ENCODE measurements at places on chromosomes 1 and 21.

DNA sequence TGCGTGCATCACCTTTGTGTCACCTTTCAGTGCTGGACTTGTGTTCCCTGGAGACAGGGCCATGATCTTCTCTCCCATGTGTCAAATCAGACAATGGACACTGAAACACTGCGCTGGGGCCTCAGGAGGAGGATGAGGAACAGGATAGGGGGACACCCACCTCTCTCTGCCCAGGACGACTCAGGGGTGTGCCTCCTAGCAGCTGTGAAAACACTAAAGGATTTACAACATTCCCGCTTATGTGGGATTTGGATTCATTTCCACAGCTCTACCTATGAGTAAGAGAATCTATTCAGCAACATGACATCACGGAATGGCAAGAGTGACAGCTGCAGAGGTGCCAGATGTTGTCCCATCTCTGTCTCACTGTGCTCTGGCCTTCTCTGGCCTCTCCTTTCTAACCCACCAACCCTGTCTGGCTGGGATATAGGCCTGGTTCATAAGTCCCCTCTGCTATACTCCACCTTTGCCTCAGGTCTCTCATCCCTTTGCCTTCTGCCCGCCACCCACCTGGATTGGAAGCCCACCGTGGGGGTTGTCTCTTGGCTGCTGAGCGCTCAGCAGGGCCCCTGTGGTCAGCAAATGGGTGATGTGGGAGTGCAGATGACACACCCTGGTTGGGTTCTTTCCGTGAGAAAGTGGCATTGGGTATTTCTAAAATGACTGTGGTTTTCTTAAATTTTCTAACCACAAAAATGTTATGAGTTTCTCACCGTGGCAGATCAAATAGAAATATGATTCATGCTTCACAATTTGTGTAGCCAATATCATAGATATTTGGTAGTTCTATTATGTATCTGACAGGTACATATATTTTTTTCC lies 47.1 kb upstream of the TLR5 start:
- DNase-seq, result no peak

DNA sequence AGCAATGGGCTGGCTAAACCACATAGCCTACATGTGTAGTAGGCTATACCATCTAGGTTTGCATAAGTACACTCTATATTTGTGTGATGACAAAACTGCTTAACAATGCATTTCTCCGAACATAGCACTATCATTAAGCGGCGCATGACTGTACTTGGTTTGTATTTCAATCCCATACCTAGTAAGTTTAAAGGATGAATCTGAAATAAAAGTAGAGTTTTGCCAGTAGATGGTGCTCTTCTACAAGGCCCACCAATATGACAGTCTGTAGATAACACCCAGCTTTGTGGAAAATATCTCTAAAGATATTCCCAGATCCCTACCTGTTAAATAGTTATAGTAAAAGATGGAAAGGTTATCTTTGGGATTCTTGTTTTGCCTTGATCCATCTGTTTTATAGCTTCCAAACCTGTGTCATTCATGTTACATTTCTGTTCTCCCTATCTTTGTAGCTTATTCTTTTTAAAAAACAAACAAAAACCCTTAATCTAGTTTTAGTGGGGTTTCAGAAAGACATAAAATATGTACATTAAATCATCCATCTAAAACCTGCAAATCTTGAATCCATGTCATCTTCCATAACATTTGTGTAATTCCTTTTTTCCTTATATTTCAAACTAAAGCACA lies 33.9 kb upstream of the ASPM start:
- no peak for DNase-seq

DNA sequence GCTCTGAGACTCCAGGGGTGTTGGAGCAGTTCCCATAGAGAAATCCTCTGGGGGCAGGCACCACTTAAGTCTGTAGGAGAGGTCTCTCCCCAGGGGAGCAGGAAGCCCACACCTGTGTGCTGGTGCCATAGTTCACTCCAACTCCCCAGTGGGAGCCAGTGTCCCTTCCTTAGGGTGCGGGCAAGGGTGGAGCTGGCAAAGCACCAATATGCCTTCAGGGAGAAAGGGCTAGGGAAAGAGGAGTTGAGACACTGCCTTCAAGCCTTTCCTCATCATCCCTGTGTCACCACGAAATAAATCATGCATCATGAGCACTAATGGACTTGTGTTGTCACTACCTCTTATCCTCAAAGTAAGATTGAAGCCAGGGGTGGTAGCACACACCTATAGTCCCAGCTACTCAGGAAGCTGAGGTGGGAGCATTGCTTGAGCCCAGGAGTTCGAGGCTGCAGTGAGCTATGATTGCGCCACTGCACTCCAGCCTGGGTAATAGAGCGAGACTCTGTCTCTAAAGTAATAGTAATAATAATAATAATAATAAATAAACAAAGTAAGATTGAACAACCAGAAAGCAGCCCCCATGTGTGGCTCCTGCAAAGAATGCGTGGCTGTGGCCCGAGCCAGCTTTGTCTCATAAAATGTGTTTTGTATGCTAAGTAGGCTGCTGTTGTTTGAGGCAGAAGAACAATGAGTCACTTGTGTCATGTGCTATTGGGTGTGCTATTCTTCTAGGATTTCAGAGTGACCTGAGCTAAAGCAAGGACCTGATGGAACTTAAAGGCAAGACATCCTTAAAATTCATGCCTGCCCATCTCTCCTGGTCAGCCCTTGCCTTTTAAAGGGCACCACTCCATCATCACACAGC lies 6.7 kb upstream of the TIE1 start:
- no peak for DNase-seq

DNA sequence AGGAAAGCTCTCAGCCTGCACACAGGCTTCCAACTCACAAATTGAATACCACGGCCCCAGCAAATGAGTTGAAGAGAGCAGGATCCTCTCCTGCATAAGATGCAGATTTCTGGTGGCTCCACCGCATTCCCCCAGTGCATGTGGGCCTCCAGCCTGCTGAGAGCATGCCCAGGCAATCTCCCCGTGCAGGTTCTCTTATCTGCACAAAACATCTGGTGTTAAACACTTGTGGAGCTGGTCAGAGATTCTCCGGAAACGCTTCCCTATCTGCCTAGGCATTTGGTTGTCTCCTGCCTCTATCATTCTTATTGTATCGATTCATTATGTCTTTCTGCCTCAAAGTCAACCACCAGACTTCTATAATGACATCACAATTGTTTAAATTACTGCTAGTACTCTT lies 1349.0 kb upstream of the B3GALT2 start:
- no peak for DNase-seq

- no peak for DNase-seq
These were observed 195.8 kb downstream of the KAZN start for GRCh38 chr1:14794136-14794768.

- DNase-seq, result no peak
These were observed 16.7 kb downstream of the COL6A1 start for GRCh38 chr21:45998276-45998701.

GRCh38 chr1:233565313-233565712 lies 48.6 kb upstream of the KCNK1 start:
- DNase-seq, result no peak

DNA sequence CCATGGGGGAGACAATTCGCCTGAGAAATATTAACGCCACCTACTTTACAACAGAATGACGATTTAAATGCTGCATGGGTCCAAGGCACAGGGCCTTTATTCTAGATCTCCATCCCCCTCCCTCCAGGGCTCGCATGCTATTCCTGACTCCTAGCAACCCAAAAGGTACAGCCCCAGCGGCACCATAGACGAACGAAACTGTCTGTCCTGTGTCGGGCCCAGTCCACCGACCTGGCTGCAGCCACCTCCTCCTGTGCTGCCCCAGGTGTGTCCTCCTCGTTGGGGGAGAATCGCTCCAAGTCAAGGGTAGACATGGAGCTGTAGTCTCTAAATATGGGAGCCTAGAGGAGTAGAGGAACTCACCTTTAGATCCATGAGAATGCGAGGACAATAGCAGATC lies 196.5 kb downstream of the TOMM20 start:
- no peak for DNase-seq

- DNase-seq, result no peak
These were observed 620.1 kb downstream of the AJAP1 start for GRCh38 chr1:5274527-5274926.

GRCh38 chr1:14113841-14114567 lies 414.0 kb downstream of the PRDM2 start:
- no peak for DNase-seq

- DNase-seq, result no peak
These were observed 133.6 kb downstream of the TGFBR3 start for GRCh38 chr1:91752324-91752723.

DNA sequence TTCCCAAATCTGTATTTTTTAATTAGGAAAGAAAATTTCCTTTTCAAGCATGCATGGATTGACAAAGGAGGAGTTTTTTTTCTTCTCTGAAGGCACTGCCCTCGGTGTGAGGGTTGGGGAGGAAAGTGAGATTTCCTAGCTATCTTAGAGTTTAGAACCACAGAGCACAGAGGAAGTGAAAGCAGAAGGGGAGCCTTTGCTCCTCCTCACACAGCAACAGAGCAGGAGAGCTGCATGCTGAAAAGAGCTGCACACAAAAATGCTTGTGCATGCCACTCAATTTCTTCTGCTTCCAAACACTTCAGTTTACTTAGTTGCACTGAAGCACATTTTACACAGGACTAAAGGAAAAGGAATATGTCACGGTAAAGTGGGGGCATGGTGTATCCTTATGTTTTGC lies 308.1 kb downstream of the GPATCH2 start:
- peak; percentile 12 for DNase-seq

GRCh38 chr1:27646676-27647075 lies 11.7 kb upstream of the FGR start:
- no peak for DNase-seq

DNA sequence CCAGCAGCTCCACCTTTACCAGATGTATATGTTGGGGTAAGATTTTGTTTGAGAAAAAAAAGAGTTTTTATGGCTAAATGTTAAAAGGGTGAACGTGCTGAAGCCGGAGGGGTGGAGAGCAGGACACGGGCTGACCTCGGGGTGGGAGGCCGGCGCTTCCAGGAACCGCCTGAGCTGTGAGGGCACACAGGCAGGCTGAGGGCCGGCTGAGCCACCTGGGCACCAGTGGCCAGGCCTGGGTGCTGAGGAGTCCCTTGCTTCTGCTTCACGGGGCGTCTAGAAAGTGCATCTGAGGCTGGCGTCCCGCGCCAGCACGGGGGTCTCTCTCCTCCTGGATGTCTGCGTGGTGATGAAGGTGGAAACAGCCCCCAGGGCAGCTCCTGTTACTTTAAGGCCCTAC lies 33.6 kb upstream of the ADARB1 start:
- DNase-seq, result no peak

- no peak for DNase-seq
These were observed 13.7 kb downstream of the CD34 start for GRCh38 chr1:207897188-207897587.

GRCh38 chr1:54601730-54602129 lies 21.6 kb downstream of the FAM151A start:
- no peak for DNase-seq

DNA sequence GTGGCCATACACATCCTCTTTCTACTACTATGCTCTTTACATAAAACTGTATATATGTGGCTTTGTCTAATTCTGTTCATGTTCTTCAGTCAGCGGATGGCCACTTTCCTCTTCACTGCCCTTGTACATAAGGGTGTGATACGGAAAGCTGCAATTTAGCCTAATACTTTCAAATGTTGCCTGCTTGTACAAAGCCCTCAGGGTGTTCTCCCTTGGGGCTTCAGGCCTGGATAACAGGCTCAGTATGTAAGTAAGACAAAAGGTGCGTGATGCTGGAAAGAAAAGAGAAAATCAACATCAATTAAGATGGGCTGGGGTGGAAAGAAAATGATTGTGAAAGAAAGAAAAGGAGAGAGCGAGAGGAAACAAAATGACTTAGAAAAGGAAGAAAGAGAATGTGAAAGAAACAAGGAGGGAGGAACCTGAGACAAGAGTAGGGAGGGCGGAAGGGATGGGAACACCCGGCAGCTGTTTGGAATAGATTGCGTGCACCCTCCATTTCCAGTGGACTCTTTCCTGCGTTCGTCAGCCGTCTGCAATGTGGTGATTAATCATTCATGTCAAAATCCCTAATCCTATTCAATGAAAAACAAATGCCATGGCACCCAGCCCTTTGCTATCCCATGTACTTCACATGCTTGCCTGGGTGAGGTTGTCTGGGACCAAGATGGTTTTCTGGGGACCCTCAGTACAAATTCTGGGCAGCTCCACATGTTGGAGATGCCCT lies 553.6 kb downstream of the NUF2 start:
- no peak for DNase-seq

- DNase-seq, result no peak
These were observed 16.2 kb downstream of the CD247 start for GRCh38 chr1:167502192-167502551.

DNA sequence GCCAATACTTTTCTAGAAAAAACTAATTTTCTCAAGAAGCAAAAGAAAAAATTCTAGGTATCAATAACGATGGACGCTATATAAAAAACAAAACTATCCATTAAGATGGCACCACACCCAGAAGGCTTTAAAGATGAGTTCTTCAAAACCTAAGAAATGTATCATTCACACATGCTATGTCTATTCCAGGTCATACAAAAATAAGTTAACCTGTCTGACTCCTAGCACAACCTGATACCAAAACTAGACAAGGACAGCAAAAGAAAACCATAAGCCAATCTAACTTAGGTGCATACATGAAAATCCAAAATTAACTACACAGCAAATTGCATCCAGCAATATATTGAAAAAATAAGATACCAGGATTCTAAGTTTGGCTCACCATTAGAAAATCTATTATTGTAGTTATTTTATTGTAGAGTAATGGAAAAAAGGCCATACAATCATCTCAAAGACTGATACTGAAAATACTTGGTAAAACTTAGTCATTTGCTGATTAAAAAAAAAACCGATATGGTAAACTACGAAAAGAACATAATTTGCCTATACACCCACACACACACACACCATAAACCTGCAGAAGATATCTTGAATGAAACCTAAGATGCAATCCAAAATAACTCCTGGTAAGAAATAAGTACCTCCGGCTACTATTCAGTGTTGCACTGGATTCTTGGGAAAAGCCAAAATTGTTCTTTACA lies 55.0 kb downstream of the TRAF5 start:
- DNase-seq, result peak; percentile 2

DNA sequence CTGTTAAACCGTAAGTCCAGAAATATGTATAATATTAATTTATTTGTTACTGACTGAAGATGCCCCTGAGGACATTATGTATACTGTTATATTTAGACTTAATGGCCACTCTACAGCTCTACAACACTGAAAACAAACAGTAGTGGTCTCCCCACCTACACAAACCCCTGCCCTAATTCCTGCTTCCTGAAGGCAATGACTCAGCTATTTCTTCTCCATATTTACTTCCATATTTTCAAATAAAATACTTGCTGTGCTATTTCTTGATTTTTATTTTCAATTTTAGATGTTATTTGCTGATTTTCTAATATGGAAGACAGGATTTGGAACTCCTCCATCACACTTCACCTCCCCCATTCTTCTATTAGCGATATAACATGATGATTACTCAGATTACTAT lies 97.6 kb downstream of the PCNX2 start:
- no peak for DNase-seq

GRCh38 chr1:187645651-187646050 lies 816.9 kb downstream of the PLA2G4A start:
- no peak for DNase-seq

DNA sequence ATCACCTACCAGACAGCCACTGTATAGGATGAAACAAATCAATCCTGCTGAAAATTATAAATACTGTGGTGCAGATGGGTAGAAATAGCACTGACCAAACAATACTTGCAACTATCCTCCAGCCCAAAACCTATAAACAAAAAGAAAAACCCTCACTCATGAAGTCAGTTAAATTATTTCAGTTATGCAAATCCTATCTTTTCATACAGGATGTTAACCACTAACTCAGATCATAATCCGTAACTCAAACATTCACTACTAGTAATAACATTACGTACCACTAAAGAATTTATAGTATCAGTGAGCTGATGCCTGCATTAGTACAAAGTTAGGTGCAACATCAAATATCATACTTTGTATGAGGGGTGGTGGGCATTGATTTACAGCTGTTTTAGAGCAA lies 2.6 kb downstream of the NDC1 start:
- DNase-seq, result no peak
